ENCODE measurements at places on chromosomes 12 and 14. TPM values are rescaled to one million over a fixed set of nuclear protein-coding genes. Genes with fewer than 3 reads are reported as not detected.

Gene ANO2
- not detected for polyA plus RNA-seq

Gene MANSC4
- polyA plus RNA-seq: not detected

Gene NANOG
- polyA plus RNA-seq: not detected

Gene INHBC
- not detected for polyA plus RNA-seq

Gene RNFT2
- polyA plus RNA-seq: 1.8 TPM

Gene RILPL1
- polyA plus RNA-seq: 0.55 TPM
